T-helper 17 cell (primary cell): ENCODE measurements at places on chromosomes 2 and 18.

GRCh38 chr18:3269241-3269913 lies 7.4 kb downstream of the MYL12B start:
- no peak for DNase-seq

DNA sequence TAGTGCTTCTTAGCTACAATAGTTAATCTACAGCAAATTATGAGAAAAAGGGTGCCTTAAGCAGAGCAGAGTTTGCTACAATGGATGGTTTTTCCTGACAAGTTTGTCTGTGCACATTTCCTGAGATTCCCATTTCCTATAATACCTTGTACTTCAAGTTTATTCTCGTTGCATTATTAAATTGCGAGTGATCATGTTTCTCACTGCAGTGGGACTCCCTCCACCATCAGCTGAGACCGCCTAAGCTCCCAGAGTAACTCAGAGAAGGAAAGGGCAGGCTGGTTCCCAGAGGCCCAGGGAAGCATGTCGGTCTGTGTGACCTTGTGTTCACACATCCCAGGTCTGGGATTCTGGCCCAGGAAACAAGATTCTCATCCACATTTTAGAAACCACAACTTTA lies 162.1 kb downstream of the ARL4C start:
- DNase-seq = no peak

DNA sequence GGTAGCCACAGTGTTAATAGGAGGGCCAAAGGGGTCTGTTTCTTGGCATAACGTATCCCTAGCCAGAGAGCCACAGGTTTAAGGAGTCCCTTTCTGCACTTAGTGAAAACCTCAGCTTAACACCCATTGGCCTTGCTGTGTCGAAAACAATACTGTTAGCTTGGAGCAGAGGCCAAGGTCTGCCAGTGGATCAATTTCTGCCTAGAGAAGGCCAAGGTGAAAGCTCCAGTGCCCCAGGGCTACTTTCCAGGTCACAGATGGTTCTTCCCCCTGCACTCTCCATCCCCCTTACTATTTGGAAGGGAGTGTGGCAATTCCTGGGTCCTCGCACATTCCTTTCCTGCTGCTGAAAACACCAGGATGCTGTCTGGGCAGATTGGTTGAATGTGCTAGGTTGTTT lies 74.8 kb upstream of the TNP1 start:
- no peak for DNase-seq

DNA sequence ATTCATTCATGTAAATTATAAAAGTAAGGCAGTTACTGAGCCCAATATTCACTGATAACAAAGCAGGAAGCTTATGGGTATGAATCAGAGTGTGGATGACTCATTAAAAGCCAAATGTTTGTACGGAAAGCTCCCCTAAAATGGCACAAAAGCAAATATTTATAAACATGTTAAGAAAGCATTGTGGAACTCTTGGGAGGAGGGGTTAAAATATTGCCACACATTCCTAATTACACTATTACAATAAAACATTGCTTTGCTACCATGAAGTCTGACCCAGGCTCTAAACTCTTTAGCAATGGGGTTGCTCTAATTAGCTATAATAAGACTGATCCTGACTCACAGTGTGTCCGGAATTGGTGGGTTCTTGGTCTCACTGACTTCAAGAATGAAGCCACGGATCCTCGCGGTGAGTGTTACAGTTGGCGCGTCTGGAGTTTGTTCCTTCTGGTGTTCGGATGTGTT lies 110.9 kb downstream of the NAB1 start:
- no peak for DNase-seq

DNA sequence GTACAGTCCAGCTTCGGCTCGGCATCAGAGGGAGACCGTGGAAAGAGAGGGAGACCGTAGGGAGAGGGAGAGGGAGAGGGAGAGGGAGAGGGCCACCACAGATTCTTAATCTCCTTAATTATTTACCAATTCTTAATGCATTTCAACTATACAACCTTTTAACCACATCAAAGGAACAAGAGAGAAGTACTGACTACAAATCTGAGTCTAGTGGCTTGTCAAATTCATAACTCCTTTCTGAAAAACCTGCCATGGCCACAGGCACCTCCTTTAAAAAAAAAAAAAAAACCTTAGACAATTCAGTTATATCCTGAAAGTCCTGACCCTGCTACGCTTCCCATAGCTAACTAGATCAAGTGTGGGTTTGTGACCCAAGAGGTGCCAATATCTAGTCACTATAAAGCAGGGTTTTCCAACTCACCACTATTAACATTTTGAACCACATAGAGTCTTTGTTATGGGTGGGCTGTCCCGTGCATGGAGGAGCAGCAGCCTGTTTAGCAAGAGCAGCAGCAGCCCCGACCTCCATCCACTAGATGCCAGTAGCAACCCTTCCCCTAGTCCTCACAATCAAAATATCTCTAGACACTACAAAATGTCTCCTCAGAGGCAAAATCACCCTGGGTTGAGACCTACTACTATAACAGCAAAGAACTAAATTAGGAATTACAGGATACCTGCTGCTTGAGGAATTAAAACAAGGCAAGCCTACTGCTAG lies 6.8 kb downstream of the ESCO1 start:
- no peak for DNase-seq

DNA sequence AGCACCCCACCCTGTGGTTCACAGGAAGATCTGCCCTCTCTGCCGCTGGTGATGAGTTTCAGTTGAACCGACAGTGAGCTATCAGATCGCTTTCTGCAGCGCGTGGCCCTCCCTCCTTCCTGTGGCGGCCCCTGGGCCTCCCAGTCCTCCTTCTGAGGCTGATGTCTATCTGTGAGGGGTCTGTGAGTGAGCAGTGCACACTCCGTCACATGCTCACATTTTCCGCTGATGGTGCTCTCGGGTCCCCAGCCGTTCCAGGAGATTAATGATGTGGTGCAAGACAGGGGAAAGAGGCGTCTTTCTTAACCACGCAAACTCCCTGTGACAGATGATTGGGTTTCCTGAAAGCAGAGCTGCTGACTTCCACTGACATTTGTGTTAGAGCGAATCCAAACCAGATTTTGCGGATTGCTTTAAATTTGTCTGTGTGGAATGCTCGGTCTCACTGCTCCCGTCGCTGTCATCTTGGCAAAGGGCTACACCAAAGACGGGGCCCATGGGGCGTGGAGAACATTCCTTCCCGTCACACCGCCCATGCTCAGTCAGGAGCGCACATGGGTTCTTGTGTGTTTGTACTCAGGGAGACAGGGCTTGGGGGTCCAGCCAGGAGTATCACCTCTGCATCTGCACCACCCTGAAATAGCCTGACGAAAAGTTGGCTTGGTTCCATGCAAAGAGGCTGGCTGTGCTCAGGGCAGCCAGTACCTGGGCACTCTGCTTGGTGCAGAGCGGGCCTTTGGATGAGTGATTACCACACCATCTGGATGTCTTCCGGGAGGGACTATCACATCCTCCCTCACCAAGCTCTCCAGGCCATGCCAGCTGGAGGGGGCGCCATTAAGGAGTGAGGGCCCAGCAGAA lies 154.7 kb upstream of the HS6ST1 start:
- no peak for DNase-seq

- no peak for DNase-seq
Measured at GRCh38 chr2:206260188-206261012, 14.1 kb upstream of the ZDBF2 start.

DNA sequence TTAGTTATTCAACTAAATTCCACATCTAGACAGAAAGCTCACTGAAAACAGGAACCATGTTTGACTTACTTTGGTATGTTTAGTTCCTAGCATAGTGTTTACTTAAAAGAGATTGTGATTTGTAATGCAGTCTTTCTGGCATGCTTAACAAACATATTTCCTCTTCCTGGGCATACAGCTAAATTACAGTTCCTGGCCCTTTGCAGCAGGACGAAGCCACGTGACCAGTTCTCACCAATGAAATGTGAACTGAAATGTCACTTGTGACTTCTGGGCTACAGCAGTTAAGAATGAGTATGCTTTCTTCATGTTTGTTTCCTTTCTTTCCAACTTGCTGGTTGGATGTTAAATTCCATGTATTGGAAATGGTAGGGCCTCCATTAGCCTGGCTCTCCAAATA lies 330.5 kb downstream of the FIGN start:
- no peak for DNase-seq

DNA sequence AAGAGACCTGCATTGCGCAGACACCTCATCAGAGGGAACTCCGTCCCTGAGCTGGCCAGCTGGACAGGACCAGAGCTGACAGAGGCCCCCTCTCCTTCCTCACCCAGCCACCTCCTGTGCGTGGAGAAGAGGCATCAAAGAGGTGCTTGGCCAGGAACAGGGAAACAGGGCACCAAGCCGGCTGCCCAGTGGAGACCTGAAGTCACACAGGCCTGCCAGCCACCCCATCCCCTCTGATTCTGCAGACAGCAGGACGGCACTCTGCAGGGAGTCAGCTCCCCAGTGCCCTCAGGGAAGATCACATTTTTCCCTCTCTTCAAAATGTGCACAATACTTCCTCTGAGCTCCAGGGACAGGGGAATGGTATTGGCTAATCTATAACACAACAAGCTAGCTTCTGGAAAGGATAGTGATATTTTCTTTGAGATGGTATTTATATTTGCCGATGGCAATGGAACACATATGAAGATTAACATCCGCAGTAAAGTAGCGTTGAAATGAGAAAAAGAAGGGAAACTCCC lies 30.5 kb downstream of the SLC1A4 start:
- no peak for DNase-seq

DNA sequence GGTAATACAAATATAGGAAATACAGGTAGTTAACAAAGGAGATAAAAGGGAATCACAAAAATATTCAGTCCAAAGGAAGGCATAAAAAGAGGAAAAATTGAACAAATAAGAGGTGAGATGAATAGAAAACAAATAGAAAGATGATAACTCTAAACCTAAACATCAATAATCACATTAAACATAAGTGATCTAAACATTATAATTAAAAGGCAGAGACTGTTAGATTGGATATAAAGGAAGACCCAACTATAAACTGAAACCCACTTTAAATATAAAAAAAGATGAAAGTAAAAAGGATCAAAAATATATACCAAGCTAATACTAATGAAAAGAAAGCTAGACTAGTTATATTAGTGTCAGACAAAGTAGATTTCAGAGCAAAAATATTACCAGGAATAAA lies 152.3 kb downstream of the ZBTB7C start:
- DNase-seq = no peak

DNA sequence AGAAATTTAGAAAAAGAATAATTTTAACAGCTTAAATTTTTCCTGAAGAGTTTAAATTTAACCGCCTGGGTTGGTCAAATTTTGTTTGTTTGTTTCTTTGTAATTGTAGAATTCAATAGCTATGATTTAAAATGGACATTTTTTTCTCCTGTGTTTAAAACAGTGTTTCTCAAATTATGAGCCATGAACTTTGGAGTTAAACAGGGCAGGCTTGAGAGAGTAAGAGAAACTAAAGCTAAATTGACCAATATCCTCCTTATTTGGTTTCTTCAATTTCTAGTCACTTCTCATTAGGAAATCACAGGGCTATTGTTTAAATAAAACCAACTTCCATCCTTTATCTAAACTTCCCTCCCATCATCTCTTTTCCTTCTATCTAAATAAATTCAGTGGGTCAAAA lies 21.9 kb downstream of the FN1 start:
- no peak for DNase-seq

GRCh38 chr2:88218981-88219380 lies 48.8 kb downstream of the THNSL2 start:
- DNase-seq = no peak

- DNase-seq = no peak
Measured at GRCh38 chr2:207706936-207707860, 4.2 kb upstream of the CCNYL1 start.

GRCh38 chr2:74390606-74391005 lies 10.5 kb upstream of the DCTN1 start:
- no peak for DNase-seq

DNA sequence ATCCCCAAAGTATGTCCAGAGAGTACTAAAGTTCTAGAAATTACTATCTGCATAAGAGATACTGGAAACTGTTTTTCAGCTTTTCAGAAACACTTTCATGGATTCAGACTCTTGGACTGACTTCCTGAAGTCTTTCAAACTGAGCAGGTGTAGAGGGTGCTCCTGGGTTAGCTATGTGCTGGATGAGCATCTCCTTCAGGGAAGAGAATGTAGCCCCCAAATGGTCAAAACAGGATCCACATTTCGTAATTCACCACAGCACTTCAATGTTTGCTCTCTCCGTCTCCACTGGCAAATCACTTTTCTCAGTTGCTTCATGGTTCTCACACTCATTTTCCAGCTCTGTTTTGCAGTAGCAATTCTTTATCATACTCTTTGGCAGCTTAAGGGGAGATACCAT lies 23.2 kb upstream of the SATB2 start:
- no peak for DNase-seq

DNA sequence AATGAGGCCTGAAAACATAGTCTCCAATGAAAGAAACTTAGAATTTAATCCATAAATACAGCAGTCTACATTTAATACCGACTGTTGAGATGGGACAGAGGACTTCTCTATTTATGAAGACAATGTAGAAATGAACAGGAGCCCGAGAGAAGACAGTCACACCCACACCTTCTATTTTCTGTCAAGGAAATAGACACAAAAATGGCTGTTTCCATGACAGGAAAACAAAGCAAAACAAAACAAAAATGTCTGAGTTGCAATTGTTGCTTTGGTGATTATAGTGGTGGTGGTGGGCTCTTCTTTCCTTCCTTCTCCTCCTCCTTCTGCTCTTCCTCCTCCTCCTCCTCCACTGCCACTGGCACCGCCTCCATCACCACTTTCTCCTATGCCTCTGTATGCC lies 72.3 kb upstream of the CCDC68 start:
- no peak for DNase-seq

DNA sequence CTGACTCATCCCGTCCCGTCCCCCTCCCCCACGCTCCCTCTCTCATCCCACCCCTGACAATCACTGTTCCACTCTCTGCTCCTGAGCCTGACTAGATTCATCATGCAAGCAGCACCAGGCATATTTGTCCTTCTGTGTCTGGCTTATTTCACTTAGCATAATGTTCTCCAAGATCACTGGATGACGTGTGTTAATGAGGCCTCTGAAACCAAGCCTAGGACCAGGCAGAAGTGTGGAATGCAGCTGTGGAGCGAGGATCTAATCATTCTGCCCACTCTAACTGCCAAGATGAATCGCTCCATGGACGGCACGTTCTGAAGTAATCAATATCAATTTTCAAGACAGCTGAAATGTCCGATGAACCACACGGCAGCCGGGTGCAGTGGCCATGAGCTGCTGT lies 122.4 kb upstream of the ZNF236 start:
- no peak for DNase-seq

DNA sequence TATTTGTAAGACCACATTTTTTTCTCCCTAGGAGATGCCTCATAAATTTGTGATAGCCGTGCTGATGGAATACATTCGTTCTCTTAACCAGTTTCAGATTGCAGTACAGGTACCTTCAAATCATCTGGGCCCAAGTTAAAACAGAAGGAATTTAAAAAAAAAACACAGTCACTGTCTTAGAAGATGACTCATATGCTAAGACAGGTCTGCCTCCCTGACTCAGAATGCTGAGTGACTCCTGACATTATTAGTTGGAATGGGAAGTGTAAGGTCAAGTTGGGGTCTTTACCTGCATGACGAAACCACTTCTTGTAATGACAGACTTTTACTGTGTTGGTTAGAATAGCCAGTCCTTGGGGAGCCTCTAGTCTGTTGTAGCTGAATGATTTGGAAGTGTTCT lies 26.3 kb downstream of the RMC1 start:
- no peak for DNase-seq
